ENCODE measurements at places on chromosomes 5 and 9.

DNA sequence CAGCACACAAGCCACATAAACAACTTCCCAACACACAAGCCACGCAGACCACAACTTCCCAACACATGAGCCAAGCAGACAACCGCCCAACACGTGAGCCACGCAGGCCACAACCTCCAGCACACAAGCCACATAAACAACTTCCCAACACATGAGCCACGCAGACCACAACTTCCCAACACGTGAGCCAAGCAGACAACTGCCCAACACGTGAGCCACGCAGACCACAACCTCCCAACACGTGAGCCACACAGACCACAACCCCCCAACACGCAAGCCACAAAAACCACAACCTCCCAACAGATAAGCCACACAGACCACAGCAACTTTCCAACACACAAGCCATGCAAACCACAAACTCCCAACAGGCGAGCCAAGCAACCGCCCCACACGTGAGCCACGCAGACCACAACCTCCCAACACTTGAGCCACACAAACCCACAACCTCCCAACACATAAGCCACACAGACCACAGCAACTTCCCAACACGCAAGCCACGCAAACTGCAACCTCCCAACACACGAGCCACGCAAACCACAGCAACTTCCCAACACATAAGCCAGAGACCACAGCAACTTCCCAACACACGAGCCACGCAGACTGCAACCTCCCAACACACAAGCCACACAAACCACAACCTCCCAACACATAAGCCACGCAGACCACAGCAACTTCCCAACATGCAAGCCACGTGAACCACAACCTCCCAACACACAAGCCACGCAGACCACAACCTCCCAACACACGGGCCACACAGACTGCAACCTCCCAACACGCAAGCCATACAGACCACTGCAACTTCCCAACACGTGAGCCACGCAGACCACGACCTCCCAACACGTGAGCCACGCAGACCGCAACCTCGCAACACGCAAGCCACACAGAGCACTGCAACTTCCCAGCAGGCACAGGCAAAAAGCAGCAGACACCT lies 10.1 kb downstream of the BRD9 start:
- DNase-seq, result no peak

DNA sequence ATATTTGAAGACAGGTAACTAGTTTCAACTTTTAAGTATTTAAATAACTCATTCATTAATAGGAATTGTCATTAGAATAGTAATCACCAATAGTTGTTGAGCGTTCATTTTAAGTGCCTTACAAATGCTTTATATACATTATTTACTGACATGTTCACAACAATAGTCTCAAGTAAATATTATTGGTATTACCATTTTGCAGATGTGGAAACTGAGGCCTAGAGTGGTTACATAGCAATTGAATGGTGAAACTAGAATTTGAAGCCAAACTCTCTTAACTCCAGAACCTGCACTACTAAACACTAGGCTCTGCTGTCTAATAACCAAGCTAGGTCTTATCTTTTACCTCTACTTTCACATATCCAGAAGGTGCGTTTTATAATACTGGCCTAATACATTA lies 4.8 kb upstream of the HSPA9 start:
- no peak for DNase-seq

GRCh38 chr5:81162501-81162900 lies 70.6 kb upstream of the CKMT2 start:
- no peak for DNase-seq

GRCh38 chr9:97073506-97073905 lies 34.6 kb upstream of the CTSV start:
- no peak for DNase-seq

DNA sequence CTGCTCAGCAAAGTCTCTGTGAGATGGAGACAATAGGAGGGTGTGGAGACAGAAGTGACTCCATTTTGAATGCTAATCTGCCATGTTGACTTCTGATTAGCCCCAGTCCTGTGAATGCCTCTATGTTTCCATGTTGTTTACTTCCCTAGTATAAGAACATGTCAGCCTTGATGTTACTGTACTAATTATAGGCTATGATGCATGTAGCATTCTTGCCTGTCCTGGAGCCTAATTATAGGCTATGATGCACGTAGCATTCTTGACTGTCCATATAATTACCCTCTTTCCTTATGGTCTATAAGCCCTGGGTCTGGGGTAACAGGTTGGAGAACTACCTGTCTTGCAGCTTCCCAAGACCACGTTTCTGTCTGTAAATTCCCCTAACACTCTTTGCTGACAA lies 353.3 kb upstream of the CLINT1 start:
- DNase-seq, result no peak

DNA sequence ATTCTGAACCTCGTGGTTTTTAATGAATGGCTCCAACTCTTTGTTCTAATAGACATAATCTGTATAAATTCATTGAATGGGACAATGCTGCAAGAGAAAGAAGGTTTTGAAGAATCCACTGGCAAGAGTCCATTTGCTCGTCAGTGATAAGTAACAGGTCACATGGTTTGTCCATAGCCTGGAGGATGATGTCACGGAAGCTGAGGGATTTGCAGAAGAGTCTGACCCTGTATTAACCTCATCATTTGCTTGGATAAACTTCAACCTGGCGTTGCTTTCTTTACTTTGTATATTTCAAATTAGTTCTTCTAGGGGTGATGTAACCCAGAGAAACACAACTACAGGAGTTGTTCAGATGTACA lies 197.4 kb downstream of the GAS1 start:
- no peak for DNase-seq

DNA sequence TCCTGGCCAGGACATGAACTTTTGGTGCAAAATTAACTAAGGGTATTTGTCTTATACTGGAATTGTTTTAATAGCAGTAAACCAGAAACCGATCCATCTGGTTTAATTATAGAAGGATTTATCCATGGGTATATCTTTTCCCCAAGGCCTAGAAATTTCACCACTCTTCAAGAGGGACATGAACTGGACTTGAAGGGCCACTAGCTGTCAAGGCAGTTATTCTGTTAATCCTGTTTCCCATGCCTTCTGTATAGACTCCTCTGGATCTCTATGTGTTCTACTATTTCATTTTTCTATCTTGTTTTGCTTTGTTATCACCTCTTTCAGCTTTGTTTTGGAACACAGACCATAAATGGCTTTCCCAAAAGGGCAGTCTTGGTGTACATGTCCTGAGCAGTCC lies 467.6 kb downstream of the KIF4B start:
- no peak for DNase-seq

GRCh38 chr9:33167972-33168461 lies 881 bp upstream of the B4GALT1 start:
- peak; percentile 63 for DNase-seq

GRCh38 chr9:108416324-108416723 lies 439.5 kb downstream of the ACTL7B start:
- no peak for DNase-seq

GRCh38 chr5:5246736-5247135 lies 106.6 kb downstream of the ADAMTS16 start:
- no peak for DNase-seq

- no peak for DNase-seq
Observed at GRCh38 chr5:35012796-35013195, 35.0 kb downstream of the AGXT2 start.

- no peak for DNase-seq
Observed at GRCh38 chr5:52844885-52845284, 57.2 kb downstream of the ITGA1 start.

- peak; percentile 57 for DNase-seq
Observed at GRCh38 chr9:32783168-32783891, at the start of gene TMEM215. TSS of gene TMEM215 (plus strand) at chr9:32783540. CDS start at chr9:32784184, 644 bp downstream.

GRCh38 chr5:6193310-6193709 lies 185.0 kb downstream of the MED10 start:
- DNase-seq, result no peak

DNA sequence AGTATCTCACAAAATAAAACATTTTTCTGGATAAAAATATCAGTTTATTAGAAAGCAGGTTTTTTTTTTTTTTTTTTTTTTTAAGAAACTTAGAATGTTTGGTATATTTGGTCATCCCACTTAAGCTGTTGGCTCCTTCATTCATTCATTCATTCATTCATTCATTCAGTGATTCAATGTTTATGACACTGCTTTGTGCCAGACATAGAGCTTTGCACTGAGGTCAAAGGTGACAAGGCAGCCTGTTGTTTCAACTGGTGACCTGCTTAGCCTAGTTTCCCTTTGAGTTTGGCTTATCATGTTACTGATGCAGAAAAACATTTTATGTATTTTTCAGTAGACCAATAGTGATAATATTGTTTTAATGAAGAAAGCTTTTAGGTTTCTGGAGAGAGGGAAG lies 23.5 kb downstream of the CPEB4 start:
- DNase-seq, result no peak

GRCh38 chr5:16484081-16484480 lies 18.5 kb upstream of the ZNF622 start:
- DNase-seq, result no peak

DNA sequence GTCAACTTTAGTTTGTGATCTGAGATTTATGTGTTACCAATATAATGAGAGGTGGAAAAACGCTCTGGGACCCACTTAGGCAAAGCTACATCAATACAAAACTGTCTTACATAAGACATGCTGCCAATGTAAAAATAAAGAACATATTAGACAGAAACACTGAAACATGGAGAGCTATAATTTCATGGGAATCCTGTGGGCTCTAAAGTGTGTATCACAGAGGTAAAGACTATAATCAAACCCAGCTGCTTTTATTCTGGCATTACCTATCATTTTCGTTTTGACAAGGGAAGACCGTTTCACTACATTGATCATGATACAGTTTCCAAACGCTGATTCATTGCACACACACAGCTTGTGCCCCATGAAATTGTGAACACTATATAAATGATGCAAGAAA lies 400.5 kb upstream of the TUSC1 start:
- DNase-seq, result no peak

DNA sequence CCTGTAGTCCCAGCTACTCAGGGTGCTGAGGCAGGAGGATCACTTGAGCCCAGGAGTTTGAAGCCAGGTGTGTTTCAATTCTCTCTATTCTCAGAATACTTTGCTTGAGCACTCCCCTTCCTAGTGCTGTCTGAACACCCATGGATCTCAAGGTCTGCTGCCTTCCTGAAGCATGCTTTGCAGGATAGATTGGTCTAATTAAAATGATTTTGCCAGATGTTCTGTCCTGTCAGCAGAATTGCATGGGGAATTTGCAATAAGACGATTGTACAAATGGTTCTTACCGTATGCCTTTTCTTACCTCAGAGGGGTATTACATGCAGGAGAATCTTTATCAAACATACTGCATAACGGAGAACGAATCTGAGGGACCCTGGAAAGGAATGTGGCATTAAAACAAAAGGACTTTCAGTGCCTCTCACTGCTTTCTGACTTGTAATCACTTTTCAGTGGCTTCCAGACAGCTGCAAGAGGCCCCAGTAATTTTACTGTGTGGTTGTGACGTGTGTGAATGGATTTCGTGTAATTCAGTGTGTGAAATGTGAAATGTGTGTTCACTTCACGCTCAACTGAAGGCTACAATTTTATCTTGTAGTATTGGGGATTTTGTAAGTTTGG lies 587.2 kb upstream of the SEMA6A start:
- DNase-seq, result no peak

- no peak for DNase-seq
Observed at GRCh38 chr9:136426787-136427186, 12.9 kb downstream of the INPP5E start.

GRCh38 chr5:22892441-22892840 lies 39.3 kb upstream of the CDH12 start:
- no peak for DNase-seq

GRCh38 chr5:137695651-137696428 lies 40.0 kb downstream of the KLHL3 start:
- no peak for DNase-seq

DNA sequence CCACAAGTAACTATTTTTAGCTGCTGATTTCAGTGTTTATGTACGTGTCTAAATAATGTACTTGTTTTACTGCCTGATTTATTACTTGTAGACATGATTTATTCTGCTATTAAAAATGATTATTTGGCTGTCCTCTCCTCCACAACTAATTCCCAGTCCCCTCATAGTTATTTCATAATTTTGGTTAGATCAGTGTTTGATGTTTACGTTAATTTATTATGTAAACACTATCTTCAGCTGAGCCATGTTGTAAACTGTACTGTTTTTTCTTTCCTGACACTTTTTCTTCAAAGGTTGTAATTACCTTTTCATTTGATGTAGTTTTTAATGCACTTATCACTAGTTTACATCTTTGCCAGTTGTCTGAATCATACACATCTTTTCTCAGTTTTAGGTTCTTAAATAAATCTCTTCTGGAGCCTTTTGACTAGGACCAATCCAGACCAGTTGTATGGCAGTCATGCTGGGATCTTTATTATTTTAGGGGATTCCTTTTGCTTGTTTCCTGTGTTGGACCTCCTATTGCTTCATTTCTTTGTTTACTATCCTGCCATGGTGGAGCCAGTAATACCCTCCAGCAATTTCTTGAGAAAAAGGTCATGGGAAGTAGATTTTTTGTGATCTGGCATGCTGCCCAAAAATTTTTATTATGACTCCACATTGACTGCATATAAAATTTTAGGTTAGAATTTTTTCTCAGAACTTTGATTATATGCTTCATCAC lies 16.1 kb downstream of the AP3S1 start:
- DNase-seq, result no peak

DNA sequence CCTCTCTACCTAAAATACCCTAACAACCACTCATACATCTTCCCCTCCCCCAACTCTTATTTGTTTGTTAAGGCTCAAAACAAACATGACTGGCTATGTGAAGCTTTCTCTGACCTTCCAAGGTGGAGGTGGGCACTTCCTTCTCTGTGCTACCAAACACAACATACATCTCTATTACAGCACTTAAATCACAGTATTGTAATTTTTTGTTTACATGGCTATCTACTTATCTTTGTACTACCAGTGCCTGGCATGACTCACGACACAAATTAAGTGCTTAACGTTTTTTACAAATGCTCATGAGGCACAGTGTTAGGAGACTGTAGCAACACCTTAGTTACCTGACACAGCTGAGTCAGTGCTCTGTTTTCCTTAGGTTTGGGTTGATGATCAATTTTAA lies 18.6 kb downstream of the HOMER1 start:
- no peak for DNase-seq

GRCh38 chr9:2817999-2818803 lies 25.7 kb downstream of the PUM3 start:
- no peak for DNase-seq

- no peak for DNase-seq
Observed at GRCh38 chr5:98368141-98368540, 405.3 kb upstream of the RGMB start.

- no peak for DNase-seq
Observed at GRCh38 chr9:123687246-123687751, 242.6 kb downstream of the DENND1A start.

DNA sequence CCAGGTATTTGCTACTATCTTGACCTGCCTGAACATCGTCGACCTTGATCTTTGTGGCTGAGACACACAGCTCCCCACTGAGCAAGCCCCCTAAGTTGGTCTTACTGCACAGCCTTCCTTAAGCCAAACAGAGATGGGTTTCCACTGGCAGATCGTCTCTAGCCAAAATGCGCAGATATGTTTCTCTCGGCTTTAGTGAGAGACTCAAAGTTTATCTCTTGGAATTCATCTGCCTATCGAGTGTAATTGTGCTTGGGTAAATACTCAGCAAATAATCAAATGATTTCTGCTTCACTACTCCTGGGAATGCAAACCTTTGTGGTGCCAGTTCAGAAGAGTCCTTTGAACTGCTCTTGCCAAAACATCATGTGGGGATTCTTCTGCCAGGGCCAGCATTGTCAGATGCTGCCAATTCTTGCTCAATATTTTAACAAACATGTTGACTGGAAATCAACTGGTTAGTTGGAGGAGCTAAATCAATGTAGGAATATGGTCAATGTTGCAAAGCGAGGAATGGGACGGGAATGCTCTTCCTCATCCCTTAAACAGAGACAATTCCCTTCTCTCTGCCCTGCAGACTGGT lies 141.2 kb upstream of the SLC28A3 start:
- no peak for DNase-seq
